ENCODE measurements at places on chromosomes 2 and 18.

GRCh38 chr2:39547811-39548719 is 111.0 kb upstream of the MAP4K3 start:
- DNase-seq: no peak

GRCh38 chr2:75525434-75526310 is 35.1 kb downstream of the EVA1A start:
- no peak for DNase-seq

DNA sequence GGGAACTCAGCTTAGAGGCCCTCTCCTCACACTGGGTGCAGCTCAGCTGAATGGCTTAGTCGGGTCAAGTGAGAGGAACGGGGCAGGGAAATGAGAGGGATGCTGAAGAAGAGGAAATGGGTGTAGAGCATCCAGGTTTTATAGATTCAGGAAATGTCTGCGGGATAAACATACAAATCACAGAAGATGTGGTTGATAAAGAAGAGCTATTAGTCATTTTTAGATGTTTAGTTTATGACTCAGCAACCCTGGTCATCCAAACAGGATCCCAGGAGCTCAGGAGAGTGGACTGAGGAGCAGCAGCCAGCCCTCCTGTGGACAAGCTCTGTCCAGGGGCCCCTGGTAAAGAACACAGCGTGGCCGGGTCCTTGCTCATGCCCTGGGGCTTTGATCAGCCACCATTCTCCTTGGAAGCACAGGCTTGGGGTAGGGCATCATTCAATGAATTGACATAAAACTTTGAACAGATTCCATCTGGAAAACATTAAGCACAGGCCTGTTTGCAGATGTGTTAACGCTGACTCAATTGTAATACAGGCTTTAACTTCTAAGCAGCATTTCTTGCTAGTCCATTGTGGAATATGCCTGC is 83.0 kb downstream of the NPAS2 start:
- DNase-seq: no peak

DNA sequence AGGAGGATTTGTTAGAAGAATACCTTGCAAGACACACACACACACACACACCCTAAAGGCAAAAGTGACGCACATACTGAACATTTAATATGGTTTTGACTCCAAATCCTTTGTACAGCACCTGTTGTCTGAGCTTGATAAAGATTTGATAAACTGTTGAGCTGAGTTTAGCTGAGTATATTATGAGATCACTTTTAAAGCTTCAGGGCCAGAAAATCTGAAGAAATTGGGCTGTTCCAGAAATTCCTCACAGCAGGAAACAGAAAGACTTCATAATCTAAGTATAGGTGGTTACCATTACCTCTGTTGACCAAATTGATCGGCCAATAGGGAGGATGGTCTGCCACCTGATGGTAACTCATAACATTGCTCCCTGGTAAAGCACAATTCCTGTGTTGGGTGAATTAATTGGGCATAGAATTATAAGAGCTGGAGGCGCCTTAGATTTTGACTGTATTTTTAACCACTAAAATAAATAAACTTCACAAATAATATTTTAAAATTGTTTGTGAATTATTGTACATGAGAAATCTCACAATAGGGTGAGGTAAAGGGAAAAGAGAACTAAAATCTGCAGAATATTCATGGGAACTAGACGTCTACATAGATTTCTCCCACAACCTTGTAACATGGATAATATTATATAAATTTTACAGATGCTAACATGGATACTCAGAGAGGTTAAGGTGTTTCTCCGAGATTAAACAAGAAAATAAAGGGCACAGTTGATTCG is 21.8 kb upstream of the RPIA start:
- peak; percentile 20 for DNase-seq

- DNase-seq: peak; percentile 29
These were observed 5.4 kb upstream of the SATB2 start for GRCh38 chr2:199462956-199463692.

- DNase-seq: no peak
These were observed 50.3 kb upstream of the RAB27B start for GRCh38 chr18:54777989-54778388.

DNA sequence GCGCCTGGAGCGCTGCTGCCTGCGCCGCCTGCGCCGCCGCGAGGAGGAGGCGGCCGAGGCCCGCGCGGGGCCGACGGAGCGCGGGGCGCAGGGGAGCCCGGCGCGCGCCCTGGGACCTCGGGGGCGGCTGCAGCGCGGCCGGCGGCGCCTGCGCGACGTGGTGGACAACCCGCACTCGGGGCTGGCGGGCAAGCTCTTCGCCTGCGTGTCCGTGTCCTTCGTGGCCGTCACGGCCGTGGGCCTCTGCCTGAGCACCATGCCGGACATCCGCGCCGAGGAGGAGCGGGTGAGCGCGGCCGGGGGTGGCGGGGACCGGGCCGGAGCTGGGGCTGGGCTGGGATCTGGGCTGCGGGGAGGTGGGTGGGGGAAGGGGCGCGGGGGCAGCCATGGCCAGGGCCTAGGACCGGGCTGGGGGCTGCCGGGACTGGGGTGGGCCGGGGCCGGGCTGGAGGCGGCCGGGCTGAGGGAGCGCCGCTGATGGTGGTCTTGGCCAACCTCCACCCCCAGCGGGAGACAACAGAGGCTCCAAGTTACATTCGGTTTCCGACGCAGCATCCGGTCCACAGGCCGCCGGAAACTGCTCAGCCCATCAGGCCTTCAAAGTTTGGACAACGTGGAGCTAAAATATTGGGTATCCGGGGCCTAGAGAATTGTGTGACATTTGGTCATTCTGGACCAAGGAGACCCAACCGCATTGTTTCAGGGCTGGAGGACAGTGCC is 66.4 kb downstream of the KCNG2 start:
- DNase-seq: no peak

GRCh38 chr2:113149553-113150257 is 22.3 kb downstream of the IL1RN start:
- DNase-seq: no peak

GRCh38 chr2:46570396-46570795 is 91.0 kb downstream of the TMEM247 start:
- no peak for DNase-seq

GRCh38 chr2:55231546-55232083 is 478 bp downstream of the CLHC1 start:
- no peak for DNase-seq

- no peak for DNase-seq
These were observed 29.0 kb downstream of the LAMA3 start for GRCh38 chr18:23718243-23718720.

DNA sequence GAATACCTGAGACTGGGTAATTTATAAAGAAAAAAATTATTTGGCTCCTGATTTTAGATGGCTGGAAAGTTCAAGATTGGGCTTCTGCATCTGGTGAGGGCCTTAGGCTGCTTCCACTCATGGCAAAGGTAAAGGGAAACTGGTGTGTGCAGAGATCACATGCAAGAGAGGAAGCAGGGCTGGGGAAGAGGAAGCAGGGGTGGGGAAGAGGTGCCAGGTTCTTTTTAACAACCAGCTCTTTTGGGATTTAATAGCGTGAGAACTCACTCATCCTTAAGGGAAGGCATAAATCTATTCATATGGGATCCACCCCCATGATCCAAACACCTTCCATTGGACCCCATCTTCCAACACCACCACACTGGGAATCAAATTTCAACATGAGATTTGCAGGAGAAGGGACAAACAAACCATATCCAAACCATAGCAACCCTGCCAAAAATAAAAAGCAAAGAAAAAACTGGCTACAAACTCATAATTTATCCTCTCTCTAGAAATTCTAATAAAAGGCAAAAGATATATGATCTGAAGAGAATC is 30.4 kb downstream of the PRKRA start:
- DNase-seq: no peak

DNA sequence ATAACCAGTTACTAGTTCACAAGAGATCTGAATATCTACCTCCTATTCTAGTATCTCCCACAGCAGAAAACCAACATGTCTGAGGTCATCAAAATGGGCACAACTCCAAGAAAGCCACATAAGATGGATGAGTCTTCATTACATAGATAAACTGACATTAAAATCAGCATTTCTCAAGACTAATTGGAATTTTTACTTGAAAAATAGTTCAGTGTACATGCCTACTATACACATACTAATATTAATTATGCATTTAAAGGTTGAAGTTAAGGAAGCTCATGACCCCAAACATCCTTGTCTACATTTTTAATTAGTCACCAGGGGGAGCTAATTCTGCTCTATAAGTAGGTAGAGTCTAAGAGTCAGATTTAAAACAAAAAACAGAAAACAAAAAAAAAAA is 41.9 kb downstream of the ZNF521 start:
- DNase-seq: no peak

- DNase-seq: no peak
These were observed 19.3 kb downstream of the CCT7 start for GRCh38 chr2:73253400-73253799.

GRCh38 chr2:148828941-148829340 is 46.1 kb upstream of the KIF5C start:
- DNase-seq: no peak

- no peak for DNase-seq
These were observed 16.9 kb upstream of the CFAP36 start for GRCh38 chr2:55502590-55503141.

DNA sequence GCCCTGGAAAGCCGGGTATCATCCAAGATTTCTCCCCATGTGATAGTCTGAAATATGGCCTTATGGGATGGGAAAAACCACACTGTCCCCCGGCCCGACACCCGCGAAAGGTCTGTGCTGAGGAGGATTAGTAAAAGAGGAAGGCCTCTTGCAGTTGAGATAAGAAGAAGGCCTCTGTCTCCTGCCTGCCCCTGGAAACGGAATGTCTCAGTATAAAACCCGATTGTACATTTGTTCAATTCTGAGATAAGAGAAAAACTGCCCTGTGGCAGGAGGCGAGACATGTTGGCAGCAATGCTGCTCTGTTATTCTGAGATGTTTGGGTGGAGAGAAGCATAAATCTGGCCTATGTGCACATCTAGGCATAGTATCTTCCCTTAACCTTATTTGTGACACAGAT is 26.8 kb downstream of the RUFY4 start:
- no peak for DNase-seq

DNA sequence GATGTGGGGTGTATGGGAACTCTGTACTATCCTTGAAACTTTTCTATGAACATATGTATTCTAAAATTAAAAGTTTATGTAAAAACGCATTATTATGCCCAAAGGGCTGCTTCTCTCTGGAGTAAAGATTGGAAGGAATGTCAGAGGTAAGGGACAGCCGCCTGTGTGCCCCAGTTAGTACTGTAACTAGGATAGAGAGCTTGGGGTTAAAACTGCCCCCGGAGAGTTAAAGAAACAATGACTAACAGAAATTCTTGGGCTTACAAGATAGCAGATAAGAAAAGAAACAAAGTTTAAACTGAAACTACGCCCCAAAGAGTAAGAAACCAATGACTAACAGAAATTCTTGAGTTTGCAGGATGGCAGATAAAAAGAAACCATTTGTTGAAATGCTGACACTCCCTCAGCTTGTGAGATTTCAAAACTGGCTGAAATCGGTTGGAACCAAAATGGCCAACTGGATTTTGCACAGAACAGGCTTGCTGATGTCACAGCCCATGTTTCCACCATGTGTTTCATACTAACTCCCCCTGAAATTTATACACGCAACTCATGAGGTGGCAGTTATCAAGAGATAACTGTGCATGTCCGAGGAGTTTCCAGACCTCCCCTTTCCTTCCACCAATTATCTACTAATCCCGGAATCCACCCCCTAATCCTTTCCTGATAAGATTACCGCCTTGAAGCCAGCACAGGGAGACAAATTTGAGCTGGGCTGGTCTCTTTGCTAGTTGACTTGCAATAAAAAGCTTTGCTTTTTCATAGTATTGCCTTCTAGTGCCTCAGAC is 8.7 kb upstream of the TXNDC2 start:
- DNase-seq: no peak

DNA sequence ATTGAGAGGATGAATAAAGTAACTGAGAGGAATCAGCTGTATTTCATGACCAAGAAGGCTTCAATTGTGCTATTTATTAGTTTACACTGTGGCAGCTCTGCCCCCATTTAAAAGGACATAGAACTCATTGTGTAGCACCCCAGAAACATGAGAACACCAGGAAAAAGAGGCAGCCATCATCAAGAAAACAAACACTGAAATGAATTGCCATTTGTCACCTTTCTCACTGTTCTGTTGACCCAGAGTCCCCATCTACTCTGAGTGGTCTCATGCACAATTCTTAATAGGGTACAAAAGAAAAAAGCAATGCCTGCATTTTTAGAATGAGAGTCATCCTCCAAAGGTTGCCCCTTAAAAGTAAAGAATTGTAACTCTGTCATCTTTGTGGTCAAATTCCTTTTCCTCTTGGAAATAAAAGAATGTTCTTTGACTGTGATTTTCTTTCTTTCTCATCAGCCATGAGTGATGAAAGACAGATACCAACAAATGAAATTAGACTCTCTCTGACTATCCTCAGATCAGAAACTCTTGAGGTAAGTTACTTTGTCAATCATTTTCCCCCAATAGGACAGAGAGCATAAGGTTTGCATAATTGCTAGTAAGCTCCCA is 1941.9 kb upstream of the PIK3C3 start:
- DNase-seq: no peak

DNA sequence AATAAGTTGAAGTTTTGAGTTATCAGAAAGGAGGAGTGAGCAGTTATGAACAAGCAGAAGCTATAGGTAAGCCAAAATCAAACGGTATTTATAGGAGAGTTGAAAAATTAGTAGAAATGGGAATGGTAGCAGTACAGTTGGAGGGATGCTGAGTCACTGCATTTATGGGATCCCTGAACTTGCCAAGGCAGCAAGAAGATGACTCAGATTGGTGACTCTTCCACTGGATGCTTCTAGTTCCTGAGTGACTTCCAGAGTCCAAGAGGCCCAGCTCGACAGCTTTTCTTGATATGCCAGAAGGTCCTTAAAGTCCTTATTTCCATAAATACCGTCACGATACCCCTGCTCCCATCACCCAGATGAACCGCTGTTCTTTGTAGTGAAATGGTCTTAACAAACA is 31.1 kb upstream of the ACTR3 start:
- no peak for DNase-seq

DNA sequence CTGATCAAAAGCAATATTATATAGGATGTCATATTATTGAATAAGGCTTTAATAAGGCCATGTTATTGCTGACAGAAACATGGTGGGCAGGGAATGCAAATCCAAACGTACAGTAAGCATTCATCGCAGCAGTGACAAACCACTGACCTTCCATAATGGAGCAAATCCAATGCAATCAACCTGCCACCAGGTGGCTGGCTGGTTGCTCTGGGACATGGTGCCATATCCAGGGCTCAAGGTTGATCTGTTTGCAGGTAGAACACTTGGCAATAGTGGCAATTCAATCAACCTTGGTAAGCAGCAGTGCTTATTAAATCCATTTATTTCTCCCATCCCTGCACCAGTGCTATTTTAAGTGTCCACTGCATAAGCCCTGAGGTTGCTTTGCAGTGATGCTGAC is 75.4 kb downstream of the CERKL start:
- DNase-seq: no peak

DNA sequence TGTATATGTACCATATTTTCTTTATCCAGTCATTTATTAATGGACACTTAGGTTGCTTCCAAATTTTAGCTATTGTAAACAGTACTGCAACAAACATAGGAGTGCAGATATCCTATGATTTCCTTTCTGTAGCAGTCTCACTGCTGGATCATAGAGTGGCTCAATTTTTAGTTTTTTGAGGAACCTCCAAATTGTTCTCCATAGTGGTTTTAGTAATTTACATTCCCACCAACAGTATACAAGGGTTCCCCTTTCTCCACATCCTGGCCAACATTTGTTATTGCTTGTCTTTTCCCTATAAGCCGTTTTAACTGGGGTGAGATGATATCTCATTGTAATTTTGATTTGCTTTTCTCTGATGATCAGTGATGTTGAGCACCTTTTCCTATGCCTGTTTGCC is 114.3 kb downstream of the TMEM17 start:
- DNase-seq: no peak

Data from CD4-positive, alpha-beta T cell treated with Interferon gamma for 1 hour (primary cell).